ENCODE measurements at places on chromosomes 3 and 15.

DNA sequence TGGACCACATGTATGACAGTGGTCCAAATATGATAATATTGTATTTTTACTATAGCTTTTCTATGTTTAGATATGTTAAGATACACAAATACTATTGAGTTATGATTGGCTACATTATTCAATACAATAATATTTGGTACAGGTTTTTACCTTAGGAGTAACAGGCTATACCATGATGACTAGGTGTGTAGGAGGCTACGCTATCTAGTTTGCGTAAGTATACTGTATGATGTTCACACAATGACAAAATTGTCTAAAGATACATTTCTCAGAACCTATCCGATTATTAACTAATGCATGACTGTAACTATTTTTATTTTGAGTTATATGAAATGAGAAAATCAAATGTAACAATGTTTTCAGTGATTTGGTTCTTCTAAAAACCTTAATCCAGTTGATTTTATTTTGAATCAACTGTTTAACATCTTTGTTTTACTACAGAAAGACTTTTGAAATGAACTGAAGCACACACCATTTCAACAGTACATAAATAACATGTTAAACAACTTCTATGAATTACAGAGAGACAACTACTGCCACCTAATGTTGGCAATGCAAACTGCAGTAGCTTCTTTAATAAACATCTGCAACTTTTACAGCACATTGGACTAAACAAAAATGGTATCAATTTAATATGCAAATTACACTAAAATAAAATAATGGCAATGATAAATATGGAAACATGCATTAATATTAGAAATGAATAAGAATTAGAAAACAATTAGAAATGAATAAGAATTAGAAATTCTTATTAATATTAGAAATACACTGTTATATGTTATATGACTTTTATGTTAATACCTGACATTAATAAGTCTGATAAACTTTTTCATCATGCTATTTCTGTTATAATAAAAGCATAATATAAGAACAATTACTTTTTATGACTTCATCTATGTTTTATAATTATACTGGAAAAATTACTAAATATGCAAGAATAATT is 255.7 kb downstream of the MBNL1 start:
- DNase-seq = peak; percentile 20

- DNase-seq = no peak
Observed at GRCh38 chr15:64975390-64975789, 14.3 kb downstream of the SPG21 start.

GRCh38 chr3:153974614-153975013 is 146.6 kb upstream of the ARHGEF26 start:
- no peak for DNase-seq

GRCh38 chr3:102037209-102037608 is 187.9 kb downstream of the NFKBIZ start:
- DNase-seq = no peak

DNA sequence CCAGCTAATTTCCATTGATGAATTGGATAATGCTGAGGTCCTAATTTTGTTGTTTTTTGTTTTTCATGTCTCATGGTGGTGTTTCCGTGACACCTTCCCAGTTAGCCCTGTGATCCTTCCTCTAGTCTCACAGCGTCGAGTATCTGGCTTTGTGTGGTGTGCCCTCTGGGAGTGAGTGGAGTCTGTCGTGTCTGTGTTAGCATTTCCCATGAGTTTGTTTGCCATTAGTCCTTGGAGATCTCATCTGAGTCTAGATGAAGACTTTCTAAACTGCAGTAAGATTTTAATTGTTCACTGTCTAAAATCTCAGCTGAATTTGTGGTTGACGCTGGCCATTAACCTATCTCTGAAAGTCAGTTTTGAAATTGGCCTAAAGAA is 224.2 kb downstream of the ITPR1 start:
- no peak for DNase-seq

GRCh38 chr15:67782691-67782991 is 42.7 kb upstream of the SKOR1 start:
- no peak for DNase-seq

GRCh38 chr3:62149962-62150361 is 223.4 kb downstream of the FEZF2 start:
- DNase-seq = peak; percentile 65

GRCh38 chr15:66783314-66783713 is 81.3 kb downstream of the SMAD6 start:
- DNase-seq = no peak

DNA sequence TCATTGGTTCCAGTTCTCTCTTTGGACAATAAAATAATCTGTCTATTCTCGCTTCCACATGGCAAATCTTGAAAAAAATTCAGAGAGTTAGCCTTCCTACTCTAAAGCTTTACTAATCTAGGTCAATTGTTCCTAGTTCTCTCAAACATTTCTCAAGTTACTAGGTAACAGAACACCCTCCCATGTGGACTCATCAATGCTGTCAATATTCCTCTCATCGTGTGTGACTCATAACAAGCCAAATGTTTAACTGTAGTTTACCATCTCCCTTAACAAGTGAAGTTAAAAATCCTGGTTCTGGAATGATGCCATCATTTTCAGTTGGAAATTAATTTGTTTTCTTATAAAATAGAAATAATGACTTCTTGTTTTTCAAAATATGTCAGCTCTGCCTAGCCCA is 438.6 kb downstream of the ROBO1 start:
- peak; percentile 10 for DNase-seq

DNA sequence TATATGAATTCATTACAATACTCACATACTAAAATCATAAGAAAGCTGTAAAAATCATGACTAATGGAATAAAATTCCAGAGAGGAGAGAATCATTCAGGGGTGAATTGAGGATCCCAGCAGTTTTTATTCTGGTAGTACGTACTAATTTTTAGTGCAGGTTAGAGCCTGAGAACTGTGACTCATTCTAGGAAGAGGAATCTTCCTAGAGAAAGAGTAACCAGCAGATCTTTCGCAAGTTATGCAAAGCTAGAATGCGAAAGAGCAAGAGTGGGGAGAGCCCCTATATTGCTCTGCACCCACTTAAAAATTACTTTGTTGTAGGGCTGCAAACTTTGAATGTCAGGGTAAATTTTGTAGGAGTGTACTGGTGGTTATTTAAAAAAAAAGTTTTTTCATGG is 303.6 kb upstream of the ARPP21 start:
- no peak for DNase-seq

GRCh38 chr3:110506890-110507289 is 564.7 kb upstream of the NECTIN3 start:
- DNase-seq = no peak

DNA sequence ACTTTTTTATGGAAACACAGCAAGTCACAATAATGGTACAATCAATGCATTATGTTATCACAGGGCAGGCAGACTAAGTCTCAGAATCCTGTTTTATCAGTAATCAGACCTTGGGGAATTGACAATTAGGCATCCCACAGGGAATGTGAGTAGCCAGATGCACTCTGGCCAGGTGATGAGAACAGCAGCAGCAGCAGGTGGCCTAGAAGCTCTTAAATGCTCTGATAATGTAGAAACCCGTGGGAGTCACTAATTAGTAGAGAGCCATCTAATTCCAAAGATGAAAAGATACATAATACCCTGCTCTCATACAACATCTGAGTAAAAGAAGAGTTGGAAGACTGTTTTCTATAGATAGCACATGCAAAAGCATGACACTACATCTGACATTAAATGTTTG is 12.6 kb downstream of the CEP152 start:
- DNase-seq = no peak

- peak; percentile 64 for DNase-seq
Observed at GRCh38 chr3:53938645-53939044, 47.0 kb upstream of the SELENOK start.

GRCh38 chr15:53197426-53197839 is 407.3 kb upstream of the ONECUT1 start:
- peak; percentile 87 for DNase-seq

GRCh38 chr3:143901105-143901504 is 52.8 kb upstream of the SLC9A9 start:
- peak; percentile 64 for DNase-seq

DNA sequence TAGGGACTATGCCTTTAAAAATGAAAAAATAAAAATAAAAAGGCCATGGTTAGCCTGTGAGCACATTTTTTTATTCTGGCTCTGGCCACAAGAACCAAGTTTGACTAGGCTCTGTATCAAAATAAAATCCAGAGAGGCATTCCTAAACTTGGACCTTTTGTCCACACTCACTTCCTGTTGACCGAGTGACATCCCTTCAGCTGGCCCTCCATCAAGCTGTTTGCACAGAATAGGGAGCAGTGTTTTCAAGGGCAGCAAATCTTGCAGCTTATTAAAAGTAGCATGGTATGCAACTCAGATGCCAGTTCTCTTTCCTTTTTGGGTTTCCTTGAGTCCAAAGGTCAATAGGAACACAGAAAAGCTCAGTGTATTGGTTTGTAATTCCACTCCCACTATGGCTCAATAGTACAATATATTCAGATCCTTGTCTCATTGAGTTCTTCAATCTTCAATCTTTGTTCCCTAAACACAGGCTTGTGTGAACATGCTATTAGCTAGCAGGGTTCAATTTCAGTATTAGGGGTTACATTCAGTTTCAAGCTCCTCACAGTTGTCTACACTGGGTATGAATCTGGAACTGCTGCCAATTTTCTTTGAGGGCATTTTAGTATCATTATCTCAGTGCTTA is 244.5 kb downstream of the RBMS3 start:
- DNase-seq = peak; percentile 64

DNA sequence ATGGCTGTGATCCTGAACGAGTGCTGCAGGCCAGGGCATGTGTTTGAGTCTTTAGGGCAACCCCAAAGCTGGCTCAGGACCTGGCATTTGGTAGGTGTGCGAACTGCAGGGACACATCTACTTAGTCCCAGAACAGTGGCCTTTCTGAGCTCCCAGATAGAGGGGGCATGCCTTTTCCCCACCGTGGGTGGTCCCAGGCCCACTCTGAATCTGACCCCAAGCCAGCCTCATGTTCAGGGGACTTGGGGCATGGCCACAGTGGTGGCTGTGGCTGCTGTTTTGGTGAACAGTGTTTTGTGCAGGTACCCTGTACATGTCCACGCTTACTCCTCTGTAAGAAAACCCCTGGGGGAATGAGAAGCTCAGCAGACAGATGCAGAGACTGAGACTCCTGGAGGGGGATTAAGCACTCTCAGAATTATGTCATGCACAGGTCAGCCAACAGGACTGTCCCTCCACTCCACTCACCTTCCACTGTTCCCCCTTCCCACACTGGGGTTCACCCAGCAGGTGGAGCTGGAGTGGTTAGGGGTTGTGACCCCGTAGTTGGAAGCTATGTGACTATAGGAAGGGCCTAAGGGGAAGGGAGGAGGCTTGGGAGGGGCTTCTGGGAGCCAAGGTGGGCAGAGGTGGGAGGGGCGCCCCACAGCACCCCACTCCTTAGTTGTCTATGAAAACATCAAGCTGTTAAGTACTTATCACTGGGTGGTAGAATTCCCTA is 16.4 kb downstream of the ESYT3 start:
- no peak for DNase-seq

- DNase-seq = no peak
Observed at GRCh38 chr3:150303768-150304167, 104.3 kb upstream of the TSC22D2 start.

GRCh38 chr3:88403319-88403718 is 253.6 kb downstream of the C3orf38 start:
- no peak for DNase-seq

DNA sequence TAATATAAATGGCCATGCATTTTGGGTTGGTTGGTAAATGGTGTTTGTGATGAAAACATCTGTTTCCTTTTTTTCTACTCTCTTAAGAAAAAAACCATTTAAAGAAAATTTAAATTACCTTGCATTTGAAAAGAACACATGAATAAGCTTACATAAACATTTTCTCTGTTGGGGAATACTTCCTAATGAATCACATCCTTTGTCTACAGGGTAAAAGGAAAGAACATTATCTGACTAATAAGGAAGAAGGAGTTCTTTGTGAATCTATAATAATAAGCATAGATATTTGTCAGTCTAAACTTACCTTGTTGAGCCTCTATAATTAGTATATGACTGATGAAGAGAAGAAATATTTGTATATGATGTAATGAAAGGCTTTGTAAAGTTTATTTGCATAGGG is 254.1 kb upstream of the ZNF717 start:
- DNase-seq = no peak

DNA sequence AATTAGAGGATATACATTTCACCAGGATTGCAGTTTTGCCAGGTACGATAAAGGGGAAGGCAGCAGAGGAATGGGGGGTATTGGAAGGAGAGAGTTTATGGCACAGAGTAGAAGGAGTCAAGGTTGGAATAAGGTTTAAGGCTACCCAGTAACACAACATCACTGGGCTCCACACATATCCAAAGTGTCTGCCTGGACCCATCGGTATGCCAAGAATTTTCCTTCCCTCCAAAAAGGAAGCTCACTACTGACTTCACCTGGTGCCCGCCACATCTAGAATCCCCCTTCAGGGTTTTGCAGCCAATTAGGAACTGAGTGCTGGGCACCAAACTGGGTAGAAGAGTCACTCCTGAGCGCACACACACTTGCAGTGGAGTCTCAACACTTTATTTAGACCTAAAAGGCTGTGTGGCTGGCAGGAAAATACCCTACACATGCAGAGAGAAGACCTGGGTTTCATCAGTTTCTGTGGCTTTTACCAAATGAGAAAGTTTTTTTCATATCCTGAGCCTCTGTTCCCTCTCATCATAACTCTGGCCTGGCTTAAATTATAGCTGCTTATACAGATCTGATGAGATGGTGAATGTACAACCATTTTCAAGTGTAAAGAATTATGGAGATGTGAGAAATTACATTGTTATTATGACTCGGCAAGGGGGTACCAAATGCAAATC is 190.8 kb upstream of the LPP start:
- DNase-seq = no peak

DNA sequence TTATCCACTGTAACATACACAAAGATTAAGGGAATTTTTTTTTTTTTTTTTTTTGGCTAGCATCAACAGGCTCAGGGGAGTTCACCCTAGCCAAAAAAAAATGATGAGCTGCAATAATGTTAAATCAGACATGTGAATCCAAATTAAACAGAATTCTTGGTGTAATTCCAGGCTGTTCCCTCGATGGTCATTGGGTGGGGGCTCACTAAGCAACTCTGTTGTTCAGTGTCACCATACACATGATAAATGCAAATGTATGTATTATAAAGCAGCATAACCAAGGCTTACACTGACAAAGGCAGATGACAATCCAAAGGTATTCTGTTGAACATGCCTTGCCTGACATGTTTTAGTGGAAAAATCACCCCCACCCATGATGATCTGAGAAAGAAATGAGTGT is 29.0 kb downstream of the IL1RAP start:
- no peak for DNase-seq

- DNase-seq = no peak
Observed at GRCh38 chr3:48835650-48836366, 11.9 kb downstream of the PRKAR2A start.

DNA sequence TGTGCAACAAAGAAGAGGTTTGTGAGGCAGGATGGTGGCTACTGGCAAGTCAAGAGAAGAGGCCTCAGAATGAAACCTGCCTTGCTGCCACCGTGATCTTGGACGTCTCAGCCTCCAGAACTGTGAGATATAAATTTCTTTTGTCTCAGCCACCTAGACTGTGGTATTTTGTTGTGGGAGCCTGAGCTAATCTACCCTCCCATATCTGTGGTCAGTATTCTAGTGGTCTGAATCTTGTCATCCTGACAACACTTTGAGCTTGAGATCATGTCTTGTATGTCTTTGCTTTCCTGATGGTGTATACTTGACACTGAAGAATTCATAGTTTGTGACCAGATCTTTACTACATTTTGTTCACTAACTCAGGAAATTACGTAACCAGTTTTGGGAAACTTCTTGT is 240.6 kb upstream of the GOLIM4 start:
- DNase-seq = no peak
